ENCODE measurements at places on chromosomes 4 and X.

GRCh38 chrX:108307132-108308085, 130.8 kb downstream of the COL4A6 start:
- DNase-seq = no peak

GRCh38 chr4:38902695-38903094, 35.1 kb downstream of the FAM114A1 start:
- no peak for DNase-seq

DNA sequence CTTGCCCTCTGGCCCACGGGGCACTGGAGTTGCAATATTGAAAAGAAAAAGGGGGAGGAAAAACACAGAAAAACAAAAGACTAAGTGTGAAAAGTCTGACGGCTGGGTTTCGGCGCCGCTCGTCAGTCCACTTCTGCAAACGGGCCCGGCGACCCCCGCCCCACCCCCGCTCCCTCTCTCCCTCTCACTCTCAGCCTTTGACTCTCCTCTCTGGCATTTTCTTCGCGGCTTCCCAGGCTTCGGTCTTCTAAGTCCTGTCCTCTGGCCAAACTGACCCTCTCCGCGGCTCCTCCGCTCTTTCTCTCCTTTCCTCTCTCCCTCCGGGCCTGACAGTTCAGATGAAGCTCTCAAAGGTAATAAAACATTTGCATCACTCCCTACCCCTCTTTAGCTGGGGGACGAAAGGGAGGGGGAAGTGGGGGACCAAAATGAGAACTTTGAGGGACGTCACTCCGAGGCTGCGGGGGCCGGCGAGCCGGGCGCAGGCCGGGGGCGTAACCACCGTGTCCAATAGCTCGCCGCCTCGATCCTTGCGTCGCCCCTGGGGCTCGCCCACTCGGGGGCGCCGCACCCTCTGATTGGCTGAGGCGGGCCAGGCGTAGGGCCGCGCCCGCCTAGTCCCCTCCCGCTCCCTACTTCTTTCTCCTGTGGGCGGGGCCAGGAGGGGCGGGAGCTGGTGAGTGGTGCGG, at the start of gene NKX6-1:
NKX6-1 (minus strand) TSS at position 358 of the 689 bp plus-strand sequence. CDS start 1,064 bp downstream, outside the sequence.
- no peak for DNase-seq

DNA sequence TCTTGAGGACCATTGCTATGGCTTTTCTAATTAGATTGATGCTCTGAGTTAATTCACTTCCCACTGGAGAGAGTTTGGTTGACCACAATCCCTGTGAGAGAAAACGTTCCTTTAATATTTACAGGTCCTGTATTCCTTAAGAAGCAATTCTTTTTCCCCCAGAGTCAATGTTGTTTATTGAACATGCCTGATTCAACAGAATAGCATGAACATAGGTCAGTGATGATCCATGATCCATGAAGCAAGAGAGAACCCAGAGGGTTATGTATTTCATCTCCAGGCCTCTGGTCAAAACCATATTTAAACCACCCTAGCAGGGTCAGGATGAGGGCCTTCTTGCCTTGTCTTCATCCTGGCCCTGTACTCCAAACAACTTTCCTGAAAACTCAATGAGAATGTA, 39.4 kb upstream of the EFHC2 start:
- no peak for DNase-seq

DNA sequence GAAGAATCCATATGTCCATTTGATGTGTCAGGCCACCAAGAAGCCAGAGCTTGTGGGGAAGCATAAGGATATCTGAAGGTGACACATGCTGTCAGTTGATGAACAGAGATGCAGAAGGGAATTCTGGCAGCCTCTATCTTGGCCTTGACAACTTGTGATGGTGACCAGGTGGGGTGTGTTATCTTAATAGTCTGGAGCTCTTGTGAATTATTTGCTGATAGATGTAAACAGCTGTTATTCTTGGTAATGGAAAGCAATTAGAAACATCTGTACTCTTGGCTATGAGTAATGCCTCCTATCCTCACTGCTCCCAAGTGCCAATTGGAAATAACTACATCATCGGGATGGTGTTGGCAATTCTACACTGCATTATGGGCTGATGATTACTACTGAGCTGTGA, 51.9 kb downstream of the NAA11 start:
- DNase-seq = no peak

DNA sequence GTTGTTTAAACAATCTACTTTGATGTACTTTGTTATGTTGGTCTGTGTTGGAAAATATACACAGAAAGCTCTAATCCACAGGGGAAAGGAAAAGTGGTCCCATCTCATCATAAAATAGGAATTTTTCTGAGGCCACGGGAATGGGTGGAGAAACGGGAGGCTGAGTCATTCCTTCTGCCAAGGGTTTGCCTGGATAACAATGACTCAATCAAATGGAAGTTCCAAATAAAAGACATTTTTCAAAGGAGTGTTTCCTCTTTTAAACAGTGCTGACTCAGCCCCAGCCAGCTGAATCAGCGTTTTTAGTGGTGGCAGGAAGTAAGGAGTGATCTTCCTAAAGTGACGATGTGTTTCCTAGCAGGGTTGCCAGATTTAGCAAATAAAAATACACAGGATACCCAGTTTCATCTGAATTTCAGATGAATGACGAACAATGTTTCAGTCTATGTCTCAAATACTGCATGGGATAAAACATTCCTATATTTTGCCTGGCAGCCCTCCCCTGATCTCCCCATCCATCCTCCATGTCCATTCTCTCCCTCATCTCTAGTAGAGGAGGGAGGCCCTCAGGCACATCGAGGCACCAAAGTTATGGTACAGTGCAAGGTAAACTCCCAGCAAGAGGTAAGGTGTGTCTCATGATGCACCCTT, 345.4 kb upstream of the GATB start:
- DNase-seq = no peak

GRCh38 chr4:139808808-139809756, 143.5 kb downstream of the MGST2 start:
- DNase-seq = no peak

GRCh38 chr4:36917413-36917812, 327.1 kb upstream of the NWD2 start:
- DNase-seq = no peak

GRCh38 chr4:28545986-28546385, 1685.3 kb downstream of the STIM2 start:
- no peak for DNase-seq

GRCh38 chr4:184644553-184645307, 4.5 kb downstream of the CASP3 start:
- no peak for DNase-seq

- no peak for DNase-seq
Measured at GRCh38 chr4:51884606-51885005, 41.7 kb downstream of the DCUN1D4 start.

GRCh38 chr4:37981425-37981824, 21.2 kb downstream of the PTTG2 start:
- no peak for DNase-seq

DNA sequence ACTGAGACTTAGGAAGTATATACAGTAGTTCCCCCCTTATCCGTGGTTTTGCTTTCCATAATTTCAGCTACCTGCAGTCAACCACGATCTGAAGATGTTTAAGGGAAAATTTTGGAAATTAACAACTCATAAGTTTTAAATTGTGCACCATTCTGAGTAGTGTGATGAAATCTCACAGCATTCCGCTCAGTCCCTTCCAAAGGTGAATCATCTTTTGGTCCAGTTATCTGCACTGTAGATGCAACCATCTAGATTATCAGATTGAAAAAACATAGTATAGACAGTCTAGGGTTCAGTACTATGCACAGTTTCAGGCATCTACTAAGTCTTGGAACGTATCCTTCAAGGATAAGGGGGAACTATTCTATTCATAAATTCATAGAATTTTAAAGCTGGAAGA, 109.0 kb downstream of the ANXA3 start:
- no peak for DNase-seq

DNA sequence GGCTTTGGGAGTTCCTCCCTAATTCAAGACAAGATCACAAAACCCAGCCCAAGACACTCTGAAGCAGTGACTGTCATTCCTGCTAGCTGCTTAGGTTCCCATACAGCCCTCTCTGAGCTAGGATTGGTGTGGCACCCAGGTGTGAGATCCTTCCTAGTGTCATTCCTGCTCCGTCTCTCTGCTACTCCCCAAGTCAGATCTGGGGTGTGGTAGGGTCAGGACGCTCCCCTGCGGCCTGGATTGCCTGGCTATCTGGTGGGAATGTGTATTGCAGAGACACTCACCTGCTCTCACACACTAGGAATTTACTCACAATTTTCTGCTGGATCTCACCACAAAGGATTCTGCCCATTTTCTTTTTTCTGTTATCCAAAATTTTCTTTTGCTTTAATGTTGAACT, 560.8 kb upstream of the ATOH1 start:
- DNase-seq = no peak

GRCh38 chr4:115090483-115091075, 22.8 kb downstream of the NDST4 start:
- no peak for DNase-seq

GRCh38 chr4:48340276-48340964, 909 bp upstream of the SLAIN2 start:
- no peak for DNase-seq

- no peak for DNase-seq
Measured at GRCh38 chr4:40992472-40993295, 221.7 kb downstream of the APBB2 start.

DNA sequence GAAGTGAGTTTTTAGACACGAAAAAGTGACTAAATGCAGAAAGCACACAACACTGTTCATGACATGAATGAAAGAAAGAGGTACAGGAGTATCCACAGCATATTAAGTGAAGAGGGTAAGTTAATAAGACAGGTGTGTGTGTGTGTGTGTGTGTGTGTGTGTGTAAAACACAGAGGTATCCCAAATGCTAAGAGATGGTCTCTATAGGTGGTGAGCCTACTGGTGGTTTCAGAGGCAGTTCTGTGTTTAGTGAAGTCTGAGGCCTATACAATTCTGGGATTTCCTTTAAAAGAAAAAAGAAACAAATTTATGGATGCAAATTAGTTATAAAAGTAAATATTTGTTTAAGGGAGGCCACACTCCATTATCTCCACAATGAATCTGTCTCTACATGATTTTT, 17.4 kb upstream of the TNIP3 start:
- DNase-seq = no peak

GRCh38 chr4:12724510-12724909, 759.6 kb downstream of the RAB28 start:
- no peak for DNase-seq
